Activated CD4-positive, CD25-positive, alpha-beta regulatory T cell (primary cell): ENCODE measurements at places on chromosomes 6 and 20.

- no peak for DNase-seq
Measured at GRCh38 chr6:157314705-157315321, 8.5 kb downstream of the TMEM242 start.

DNA sequence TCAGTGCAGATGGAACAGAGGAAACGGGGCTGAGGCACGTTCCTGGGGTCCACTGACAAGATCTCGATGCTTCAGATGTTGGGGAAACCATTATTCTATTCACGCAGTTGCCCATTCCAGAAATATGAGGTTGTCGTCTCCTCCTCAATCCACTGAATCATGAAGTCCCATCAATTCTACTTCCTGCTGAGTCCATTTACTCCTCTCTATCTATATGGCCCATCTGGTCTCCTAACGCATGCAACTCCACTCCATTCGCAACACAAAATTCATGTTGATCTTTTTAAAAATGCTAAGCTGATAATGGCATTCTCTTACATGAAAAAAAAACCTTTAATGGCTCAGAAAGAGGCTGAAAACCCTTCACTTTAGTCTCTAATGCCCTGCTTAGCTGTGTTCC is 37.5 kb downstream of the MAP3K5 start:
- DNase-seq: no peak

GRCh38 chr6:15255481-15255880 is 9.6 kb downstream of the JARID2 start:
- no peak for DNase-seq

DNA sequence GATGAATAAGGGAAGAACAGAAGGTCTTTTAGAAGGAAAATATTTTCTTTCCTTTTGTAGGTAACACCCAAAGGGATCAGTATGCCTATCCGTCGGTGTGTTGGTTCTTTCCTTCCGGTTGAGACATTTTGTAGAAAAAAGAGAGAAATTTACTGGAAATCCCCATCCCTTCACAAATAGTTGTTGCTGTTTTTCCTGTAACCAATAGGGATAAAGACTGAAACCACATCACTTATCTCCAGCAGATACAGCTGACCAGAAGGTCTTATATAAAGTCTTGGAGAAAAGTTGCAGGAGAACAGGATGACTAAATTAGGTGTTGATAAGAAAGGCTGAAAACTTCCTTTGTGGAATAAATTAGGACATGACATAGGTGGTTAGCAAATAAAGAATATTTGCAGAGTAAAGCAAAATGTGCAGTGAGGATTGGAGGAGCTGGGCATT is 14.8 kb upstream of the HLA-DRB1 start:
- no peak for DNase-seq
